ENCODE measurements at places on chromosomes 11 and 22.

- DNase-seq, result no peak
These were observed 26.7 kb downstream of the ALKBH3 start for GRCh38 chr11:43907028-43907975.

DNA sequence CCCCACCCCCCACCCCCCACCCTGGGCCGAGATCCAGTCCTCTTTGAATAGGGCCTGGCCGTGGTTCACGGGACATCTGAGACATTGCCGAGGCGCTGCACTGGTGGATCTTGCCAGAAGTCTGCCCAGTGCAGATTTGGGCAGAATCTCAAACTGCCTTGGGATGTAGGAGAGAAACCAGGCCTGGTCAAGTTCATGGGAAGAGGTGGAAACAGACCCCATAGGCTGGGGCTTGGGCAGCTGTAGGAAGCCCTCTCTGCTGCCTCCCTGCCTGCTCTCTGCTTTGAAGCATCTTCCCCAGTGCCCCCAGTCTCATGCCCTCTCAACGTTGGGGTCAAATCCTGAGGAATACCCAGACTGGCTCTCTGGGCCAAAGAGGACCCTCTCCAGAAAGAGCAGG lies 16.0 kb upstream of the PPP6R3 start:
- DNase-seq, result no peak

- DNase-seq, result no peak
These were observed 372.7 kb downstream of the BUD13 start for GRCh38 chr11:116400081-116400480.

DNA sequence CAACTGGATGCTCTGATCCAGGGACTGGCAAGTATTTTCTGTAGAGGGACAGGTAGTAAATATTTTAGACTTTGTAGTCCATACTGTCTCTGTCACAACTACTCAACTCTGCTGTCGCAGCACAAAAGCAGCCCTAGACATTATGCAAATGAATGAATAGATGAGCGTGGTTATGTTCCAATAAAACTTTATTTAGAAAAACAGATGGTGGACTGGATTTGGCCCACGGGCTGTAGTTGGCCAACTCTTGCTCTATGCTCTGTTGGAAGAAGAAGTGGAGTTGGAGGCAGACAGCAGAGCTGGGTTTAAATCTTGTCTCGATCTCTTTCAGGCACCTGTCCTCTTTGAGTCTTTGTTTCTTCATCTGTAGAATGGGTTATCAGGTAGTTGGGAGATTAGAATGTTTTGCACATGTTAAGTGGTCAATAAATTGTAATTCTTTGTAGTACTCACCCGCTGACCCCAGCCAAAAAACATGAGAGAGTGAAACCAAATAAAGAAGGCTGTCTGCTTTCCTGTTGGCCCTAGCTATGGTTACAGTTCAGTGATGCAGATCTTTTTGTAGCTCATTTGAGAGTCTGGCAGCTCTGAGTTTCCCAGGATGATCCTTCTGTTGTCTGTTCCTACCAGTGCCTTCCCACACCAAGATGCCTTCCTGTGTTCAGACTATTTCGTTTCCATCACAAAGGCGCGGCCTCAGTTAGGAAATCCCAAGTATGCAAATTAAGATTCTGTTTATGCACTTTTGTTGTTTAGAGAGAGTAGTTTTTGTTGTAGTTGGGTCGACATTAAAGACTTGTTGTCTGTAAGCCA lies 198.1 kb upstream of the SEZ6L start:
- DNase-seq, result no peak

GRCh38 chr11:28760676-28761390 lies 652.6 kb downstream of the METTL15 start:
- peak; percentile 84 for DNase-seq

DNA sequence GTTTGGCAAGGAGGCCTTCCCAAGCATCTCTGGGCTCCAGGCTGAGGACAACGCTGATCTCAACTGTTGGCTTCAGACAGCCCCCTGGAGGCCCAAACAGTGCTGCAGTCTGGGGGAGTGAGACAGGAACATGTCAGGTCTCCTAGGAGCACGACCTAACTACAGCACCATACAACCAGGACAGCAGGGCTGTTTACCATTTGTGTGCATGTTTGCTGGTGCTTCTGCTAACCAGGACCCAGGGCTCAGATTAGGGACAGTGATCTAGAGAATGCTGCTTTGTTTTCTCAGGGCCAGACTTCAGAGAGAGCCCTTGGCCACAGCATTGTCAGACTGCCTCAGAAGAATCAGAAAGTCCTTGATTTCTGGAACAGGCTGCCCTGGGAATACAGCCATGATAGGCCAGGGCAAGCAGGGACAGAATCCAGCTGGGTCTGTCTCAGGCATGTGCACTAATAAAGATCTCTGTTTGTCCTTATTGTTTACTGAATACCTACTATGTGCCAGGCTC lies 126.5 kb downstream of the VPREB1 start:
- no peak for DNase-seq

DNA sequence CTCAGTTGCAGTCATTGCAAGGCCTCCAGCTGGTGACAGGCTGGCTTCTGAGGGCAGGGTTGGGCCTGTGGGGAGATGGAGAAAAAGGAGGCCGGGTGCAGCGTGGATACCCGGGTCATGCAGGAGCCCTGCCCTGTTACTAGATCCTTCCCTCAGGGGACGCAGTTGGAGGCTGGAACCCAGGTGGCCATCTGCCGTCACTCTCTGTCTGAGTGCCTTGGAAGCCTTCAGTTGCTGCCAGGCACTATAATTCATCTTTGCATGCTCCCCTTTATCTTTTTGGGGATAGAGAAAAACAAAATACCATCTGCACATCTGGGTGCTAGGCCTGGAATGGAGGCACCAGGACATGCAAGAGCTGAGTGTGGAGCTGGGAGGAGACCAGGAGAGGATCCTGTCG lies 82.7 kb downstream of the TP53I11 start:
- DNase-seq, result no peak

DNA sequence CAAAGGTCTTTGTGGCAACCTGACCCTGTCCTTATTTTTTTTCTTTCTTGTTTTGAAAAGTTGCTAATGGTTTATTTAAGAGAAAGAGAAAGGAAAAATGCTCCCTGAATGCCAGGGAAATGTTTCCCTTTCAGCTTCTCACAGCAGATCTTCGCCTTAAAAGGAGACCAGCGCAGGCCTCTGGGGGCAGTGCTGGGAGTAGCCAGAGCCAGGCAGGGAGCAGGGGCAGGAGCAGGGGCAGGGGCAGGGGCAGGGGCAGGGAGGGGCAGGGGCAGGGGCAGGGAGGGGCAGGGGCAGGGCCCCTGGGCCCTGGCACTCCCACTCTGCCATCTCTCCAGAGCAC lies 5.1 kb downstream of the MOB2 start:
- DNase-seq, result no peak

DNA sequence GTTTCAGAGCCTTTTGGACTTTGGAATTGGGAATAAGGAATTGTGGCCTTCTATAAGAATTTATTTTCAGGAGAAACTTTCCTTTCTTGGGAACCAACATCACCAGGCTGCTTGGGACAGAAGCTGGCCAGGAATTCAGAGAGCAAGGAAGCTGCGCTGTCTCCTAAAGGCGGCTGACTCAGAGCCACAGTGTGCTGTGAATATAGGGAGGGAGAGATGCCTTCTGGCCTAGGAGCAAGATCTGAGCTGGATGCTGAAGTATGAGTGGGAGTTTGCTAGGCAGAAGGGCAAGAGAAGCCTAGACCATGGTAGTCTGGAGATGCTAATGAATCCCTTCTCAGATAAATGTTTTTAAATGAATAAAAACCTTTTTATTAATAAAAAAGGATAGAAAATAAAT lies 213.7 kb upstream of the TBCEL start:
- no peak for DNase-seq

- no peak for DNase-seq
These were observed 38.7 kb upstream of the TOP3B start for GRCh38 chr22:22021162-22021750.

GRCh38 chr22:20181194-20181883 lies 30.5 kb upstream of the CCDC188 start:
- DNase-seq, result no peak

GRCh38 chr11:43556612-43557375 lies 123.7 kb upstream of the HSD17B12 start:
- DNase-seq, result no peak

GRCh38 chr22:17943533-17944249 lies 80.7 kb downstream of the MICAL3 start:
- DNase-seq, result no peak

DNA sequence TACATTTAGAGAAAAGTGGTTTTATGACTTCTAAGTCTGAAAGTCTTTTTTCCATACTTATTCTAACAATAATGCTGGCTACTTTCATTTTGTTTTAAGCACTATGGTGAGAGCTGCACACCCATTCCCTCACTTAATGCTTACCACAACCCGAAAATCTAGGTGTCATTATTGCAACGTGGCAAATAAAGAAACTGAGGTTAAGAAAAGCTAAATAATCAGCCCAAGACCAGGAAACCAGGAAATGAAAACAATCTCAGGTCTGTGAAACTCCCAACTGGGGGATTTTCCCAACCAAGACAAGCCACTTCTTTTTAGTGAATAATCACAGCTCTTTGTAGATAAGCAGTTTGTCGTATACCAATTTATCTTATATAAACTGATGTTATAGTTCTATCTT lies 126.3 kb downstream of the SLC1A2 start:
- no peak for DNase-seq

DNA sequence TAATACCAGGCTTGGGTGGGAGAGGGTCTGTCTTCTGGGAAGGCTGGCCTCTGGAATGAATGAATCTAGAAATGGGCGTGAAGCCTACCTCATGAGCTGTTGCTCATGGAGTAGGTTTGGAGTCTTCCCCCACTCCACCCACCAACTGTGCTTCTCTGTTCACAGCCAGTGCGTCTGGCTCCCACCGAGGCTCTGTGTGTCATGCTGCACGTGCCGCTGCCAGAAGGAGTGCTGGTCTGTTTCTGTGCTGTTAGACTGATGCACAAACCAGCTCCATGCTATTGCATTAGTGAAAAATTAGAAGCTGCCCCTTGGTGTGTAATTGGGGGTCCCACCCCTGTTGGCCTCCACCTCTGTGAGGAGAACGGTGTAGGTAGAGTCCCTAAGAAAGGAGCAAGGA lies 132.3 kb upstream of the PARVA start:
- no peak for DNase-seq

DNA sequence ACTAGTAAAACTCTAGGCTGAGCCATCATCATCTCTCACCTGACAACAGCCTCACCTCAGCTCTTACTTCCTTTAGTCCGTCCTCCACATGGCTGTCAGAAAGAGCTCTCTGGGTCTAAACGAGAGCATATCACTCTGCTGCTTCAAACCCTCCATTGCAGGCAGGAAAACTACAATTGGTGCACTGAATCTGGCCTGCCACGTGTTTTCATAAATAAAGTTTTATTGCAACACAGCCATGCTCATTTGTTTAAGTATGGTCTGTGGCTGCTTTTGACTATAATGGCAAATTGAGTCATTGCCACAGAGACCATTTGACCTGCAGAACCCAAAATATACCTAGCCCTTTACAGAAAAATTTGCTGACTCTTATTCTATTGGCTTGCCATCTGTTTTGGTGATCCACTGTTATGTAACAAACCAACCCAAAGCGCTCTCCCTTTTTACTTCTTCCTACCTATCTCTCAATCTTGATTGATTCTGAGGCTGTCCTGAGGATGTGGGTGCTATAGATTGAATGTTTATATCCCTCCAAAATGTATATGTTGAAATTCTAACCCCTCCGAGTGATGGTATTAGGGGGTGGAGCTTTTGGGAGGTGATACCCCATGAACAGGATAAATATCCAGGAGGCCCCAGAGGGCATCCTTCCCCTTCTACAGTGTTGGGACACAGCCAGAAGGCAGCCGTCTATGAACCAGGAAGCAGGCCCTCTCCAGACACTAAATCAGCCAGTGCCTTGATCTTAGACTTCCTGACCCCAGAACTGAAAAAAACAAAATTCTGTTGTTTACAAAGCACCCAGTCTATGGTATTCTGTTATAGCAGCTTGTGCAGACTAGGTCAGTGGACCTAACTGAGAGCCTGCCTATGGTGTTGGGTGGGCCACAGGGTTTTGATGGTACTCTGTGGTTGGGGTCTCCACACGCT lies 99.9 kb downstream of the PIWIL4 start:
- DNase-seq, result no peak

DNA sequence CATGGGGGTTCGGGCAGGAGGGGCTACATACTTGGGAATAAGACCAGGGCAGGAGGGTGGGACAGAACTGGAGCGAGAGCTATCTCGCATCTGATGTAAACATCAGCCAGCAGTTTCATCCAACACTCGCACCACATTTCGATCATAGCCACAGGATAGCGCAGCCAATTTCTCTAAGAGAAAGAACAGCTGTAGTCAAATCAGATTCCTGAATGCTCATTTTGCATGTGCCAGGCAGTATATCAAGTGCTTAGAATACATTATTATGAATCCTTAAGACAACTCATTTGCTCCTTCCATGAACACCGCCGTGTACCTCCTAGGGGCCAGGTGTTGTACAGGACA lies 14.5 kb downstream of the DGCR2 start:
- no peak for DNase-seq

DNA sequence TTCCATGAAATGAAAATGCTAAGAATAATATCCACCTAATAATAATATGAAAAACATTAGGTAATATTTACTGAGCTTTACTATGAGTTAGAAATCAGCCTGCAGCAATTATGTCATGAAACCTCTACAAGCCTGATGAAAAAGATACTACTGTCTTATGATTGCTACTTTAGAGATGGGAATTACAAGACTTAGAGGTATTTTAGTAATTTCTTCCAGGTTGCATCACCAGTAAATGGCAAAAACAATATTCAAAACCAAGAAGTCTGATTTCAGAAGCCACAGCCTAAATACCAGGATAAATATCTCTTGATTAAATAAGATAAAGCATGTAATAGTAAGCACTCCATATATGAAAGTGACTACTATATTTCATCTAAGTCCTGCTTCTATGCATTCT lies 13.8 kb downstream of the OR5B21 start:
- DNase-seq, result no peak

DNA sequence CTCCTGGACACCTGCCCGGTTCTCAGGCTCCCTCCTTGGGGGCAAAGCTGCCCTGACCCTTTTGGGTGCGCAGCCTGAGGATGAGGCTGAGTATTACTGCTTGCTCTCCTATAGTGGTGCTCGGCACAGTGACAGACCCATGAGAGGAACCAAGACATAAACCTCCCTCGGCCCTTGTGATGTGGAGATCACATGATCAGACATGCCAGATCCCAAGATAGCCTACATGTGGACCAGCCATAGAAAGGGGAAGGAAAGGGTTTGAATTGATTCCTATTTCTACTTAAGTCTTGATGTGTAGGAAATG lies 125.3 kb downstream of the VPREB1 start:
- DNase-seq, result no peak

GRCh38 chr11:130876931-130877915 lies 39.1 kb downstream of the SNX19 start:
- DNase-seq, result no peak

- DNase-seq, result no peak
These were observed 75.2 kb downstream of the ZNRF3 start for GRCh38 chr22:28958611-28959010.

GRCh38 chr11:68714060-68714856 lies 29.9 kb downstream of the GAL start:
- no peak for DNase-seq

GRCh38 chr11:128240546-128240945 lies 346.8 kb downstream of the ETS1 start:
- no peak for DNase-seq

DNA sequence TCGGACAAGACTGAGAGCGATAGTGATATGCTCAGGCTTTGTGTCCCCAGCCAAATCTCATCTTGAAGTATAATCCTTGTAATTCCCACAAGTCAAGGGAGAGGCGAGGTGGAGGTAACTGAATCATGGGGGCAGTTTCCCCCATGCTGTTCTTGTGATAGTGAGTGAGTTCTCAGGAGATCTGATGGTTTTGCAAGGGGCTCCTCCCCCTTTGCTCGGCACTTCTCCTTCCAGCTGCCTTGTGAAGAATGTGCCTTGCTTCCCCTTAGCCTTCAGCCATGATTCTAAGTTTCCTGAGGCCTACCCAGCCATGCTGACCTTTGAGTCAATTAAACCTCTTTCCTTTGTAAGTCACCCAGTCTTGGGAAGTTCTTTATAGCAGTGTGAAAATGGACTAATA lies 7.5 kb upstream of the FOLR2 start:
- no peak for DNase-seq
